ENCODE measurements at places on chromosomes 2 and 18.
A peak's percentile ranks its signal among the peaks of the same experiment; 100 is the strongest.

- DNase-seq = no peak
Measured at GRCh38 chr2:222320436-222321395, 21.9 kb upstream of the PAX3 start.

DNA sequence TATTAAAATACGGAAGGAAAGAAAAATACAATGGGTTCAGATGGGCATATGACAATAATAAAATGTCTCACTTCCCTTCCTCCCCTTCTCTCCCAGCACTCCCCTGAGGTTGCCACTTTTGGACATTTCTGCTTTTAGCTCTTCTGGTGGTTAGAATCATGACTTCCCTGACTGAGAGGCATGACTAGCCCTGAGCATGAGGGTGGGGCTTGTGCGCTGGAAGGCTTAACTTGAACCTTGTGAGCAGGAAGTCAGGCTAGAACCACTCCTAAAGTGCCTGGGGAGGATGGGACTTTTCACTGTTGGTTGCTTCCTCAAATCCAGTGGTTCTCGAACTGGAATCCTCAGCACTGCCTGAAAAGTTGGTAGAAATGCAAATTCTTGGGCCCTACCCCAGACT is 19.7 kb upstream of the ARHGAP25 start:
- no peak for DNase-seq

DNA sequence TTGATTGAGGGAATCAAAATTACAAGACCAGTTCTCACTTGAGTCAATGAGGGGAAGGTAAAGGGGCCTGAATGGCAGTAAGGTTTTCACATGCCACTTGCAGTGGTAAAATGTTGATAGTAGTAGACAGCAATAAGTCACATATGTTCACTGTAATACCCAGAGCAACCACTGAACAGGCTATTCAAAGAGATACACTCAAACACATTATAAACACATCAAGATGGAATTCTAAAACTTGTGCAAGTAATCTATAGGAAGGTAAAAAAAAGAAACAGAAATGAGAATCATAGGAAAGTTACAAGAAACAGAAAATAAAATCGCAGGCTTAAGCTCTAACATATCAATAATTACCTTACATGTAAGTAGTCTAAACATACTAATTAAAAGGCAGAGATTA is 86.6 kb upstream of the AFF3 start:
- DNase-seq = no peak

DNA sequence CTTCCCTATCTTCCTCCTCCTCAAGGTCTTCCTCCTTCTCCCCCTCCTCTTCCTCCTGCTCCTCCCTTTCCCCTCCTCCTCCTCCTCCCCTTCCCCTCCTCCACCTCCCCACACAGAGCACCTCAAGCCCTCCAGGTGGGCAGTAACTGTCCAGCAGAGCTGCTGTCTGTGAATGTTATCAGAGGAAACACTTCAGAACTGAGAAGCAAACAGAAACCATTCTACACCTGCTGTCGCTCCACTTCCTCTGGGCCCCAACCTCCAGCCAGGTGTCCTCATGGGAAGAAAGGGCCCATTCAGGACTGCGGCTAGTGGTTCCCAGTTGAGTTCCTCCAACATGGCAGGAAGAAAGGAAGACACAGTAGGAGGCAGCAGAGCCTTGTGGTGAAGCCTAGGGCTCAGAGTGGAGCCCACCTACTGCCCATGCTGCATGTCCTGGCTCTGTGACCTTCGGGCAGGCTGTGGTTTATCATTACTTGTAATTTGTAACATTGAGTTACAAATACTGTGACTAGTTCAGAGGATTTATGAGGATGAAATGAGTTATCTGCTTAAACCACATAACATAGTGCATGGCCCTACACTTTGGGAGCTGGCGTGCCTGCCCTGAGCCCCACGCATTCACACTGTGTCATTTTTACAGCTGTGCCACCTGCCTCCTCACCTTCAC is 165.9 kb upstream of the ID2 start:
- no peak for DNase-seq

- no peak for DNase-seq
Measured at GRCh38 chr18:27707201-27707600, 469.7 kb downstream of the CDH2 start.

GRCh38 chr2:148906124-148906523 is 31.1 kb downstream of the KIF5C start:
- DNase-seq = no peak

DNA sequence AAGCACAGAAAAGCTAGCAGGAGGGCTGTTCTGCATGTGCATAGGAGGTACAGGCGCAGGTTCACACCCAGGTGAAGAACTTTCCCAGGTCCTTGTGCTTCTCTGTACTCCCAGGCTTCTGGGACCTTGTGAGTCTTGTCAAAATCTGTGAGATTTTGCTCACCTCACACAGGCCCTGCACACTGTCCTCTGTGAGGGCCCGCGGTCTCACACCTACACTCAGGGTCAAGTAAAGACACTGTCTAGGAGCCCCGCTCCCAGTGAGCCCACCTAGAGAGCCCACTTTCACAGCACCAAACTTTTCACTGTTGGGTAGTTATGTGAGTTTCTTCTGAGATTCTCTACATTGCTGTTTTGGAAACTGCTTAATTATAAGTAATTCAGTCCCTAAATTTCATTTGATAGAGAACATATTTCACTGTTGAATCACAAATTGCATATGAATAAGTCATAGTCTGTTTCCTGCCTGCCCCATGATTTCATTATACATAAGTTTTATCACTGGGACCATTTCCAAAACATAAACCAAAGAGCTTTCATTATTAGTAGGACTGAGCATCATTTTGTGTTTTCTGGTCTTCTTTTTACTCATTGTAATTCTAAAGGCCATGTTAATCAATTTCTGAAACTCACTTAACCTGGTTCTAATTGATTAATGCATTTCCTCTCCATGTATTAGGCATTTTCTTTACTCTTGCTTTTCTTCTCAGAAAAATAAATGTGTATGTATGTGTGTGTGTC is 234.2 kb upstream of the SPOPL start:
- no peak for DNase-seq

- no peak for DNase-seq
Measured at GRCh38 chr2:241359481-241360045, 3.5 kb downstream of the FARP2 start.

DNA sequence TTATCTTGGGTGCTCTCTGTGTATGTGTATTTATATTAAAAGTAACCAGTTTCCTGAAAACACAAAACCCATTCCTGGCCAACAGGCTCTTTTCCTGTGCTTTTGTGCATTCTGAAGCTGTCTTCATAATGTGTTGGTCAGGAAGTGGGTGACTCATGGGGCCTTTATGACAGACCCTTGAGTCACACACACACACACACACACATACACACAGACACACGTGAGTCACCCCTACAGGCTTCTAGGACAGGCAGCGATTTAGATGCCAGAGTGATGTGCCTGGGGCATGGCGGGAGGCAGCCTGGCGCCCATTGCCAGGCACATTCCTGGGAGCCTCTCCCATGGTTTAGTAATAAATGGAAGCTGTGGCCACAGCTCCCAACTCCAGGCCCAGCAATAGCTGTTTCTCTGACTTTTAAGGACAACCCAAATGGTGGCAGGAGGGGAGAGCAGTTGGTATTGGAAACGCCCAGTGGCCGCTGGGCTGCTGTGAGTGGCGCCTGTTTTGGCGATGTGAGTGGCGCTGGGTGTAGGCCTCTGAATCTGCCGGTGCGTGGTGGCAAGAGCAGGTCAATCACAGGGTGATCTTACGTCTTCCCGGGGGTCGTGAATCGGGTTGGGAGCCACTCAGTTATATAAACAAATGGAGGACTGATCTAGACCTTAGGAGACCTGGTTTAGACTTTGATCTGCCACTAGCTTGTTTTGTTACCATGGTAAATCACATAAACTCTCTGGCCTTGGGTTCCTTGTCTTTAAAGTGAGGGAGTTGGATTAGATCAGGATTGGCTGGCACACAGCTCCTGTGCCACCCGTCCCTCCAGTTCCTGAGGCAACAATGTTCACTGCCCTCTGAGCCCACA is 150.7 kb upstream of the DLX2 start:
- DNase-seq = peak; percentile 77

DNA sequence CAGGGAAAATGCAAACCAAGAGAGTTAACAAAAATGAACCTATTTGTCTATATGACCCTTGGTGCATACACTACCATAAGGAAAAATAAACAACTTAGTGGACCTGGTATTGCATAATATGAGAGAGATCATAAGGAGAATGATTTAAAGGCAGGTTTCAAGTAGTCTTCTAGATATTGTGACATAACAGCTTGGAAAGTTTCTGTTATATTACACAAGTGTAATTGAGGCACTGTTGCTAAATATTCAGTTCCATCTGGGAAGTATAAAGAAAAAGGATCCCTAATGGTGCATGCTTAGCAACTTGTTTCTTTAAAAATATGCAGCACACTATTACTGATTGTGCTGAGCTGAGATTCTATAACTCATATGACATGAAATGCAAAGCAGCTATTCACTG is 252.2 kb upstream of the SPHKAP start:
- DNase-seq = no peak

- DNase-seq = no peak
Measured at GRCh38 chr2:17296686-17297085, 221.6 kb downstream of the RAD51AP2 start.

DNA sequence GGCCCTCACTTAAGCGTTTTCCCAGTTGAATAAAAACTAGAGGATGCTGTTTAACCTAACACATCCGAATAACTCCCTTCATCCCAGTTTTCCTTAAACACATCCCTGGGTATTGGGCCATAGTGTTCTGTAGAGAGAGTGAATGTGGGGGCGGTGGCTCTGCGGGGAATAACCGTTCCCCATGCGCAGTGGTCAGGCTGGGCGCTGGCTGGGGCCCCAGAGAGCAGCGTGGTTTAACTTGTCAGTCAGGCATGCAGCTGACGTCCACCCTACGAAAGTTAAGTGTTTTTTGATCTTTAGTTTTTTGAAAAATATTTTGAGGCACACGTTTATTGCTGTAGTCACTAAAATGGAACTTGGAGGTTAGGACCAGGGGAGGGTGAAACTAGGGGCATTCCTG is 33.7 kb downstream of the CTDP1 start:
- DNase-seq = no peak

DNA sequence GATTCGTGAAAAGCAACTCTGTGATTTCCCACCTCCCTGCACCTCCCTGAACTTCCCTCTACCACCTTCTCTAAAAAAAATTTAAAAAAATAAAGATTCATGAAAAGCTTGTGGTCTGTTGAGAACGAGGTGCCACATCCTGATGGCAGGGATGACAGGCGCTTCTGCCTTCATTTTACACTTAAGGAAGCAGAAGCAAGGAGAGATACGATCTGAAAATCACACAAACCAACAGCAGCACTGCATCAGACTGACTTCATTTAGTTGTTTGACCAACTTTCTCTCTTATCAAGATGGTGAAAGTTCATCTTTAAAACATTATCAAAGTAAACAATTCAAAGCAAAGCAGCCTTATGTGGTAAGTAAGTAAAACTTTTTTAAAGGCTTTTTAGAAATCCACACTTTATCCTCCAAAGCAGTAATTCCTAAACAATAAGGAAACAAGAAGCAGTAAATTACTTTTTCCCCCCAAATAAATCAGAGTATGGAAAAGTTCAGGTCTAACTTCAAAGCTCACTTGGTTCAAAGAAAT is 15.5 kb downstream of the WDFY1 start:
- no peak for DNase-seq

- no peak for DNase-seq
Measured at GRCh38 chr2:221124532-221125240, 447.4 kb downstream of the EPHA4 start.

- DNase-seq = no peak
Measured at GRCh38 chr2:166802475-166802874, 85.8 kb upstream of the XIRP2 start.

- DNase-seq = no peak
Measured at GRCh38 chr2:11121099-11121822, 34.0 kb upstream of the SLC66A3 start.

- peak; percentile 53 for DNase-seq
Measured at GRCh38 chr2:239882331-239882732, 142.8 kb downstream of the NDUFA10 start.

GRCh38 chr2:226888971-226889370 is 53.1 kb downstream of the RHBDD1 start:
- no peak for DNase-seq

- DNase-seq = no peak
Measured at GRCh38 chr2:112880091-112880531, 30.9 kb upstream of the IL37 start.

DNA sequence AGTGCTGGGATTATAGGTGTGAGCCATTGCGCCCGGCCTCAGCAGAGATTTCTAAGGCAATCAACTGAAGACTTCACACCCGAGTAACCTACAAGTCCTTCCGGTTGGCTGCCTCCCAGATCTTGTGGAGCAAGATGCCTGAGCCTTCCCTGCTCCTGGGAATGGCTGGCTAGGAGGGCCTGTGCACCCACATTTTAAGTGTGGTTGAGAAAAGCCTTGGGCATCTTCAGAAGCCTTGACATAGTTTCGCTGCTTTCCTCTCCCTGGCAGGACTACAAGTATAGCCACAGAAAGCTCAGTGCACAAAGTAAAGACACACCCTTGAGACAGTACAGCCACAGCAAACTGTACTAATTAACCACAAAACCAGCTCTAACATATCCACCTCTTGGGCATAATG is 35.2 kb downstream of the E2F6 start:
- DNase-seq = no peak

DNA sequence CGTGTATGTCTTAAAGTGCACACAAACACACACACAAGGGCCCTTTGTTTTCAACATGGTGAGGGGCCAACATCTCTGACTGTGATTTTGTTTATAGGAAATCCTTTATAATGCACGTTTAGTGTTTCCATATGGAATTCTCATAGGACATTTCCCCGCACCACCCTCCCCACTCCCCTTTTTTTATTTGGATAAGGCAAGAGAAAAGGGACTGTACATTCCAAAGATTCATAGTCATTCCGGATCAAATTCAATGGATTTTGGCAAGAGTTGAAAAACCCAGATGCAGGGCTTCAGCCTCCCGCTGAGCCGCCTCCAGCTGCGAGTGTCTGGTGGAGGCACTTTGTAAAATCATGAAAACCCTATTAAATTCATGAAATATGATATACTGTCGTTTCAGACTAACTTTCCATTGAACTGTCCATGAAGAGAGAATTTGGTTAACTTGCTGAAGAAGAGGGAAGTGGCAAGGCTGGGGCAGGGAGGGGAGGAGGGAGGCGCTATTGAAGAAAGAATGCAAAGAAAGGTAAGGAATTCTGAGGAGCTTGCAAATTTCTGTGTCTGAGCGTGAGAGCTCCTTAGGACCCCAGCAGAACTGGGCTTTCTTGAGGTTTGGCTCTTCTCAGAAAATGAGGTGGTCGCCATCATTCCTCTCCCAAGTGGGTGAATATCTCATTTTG is 25.8 kb upstream of the SLC14A2 start:
- DNase-seq = no peak

DNA sequence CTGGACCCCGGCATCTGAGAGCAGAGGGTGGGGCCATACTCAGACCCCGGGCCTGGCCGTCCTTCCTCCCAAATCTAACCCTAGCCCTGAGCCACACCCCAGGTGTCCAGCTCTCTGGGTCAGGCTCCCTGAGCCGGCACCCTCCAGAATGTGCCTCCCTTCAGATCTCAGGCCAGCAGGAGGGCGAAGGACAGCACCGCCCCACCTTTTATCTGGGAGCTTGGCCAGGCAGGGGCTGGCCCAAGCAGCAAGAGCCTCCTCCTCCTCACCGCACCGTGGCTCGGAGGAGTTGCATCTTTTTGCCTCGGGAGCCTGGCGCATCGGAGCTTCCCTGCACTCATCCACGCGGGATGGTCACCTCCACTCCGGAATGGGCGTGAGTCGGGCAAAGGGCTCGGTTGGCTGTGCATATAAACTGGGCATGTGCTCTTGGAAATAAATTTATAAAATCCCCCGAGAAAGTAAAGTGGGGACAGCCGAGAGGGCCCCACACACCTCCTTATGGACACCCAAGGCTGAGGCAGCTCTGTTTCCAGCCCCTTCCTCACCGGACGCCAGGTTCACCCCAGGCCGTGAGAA is 69.1 kb upstream of the CTDP1 start:
- no peak for DNase-seq

- DNase-seq = no peak
Measured at GRCh38 chr2:120638450-120638849, 97.2 kb upstream of the GLI2 start.
